ENCODE measurements at places on chromosomes 2 and 18. TPM values are rescaled to one million over a fixed set of nuclear protein-coding genes. Genes with fewer than 3 reads are reported as not detected.

Gene COLEC12
- polyA plus RNA-seq, result 56.6 TPM

Gene PTCD3
- 74.8 TPM for polyA plus RNA-seq

Gene PAX8
- 0.49 TPM for polyA plus RNA-seq

Gene LYG2
- 0.26 TPM for polyA plus RNA-seq

GRCh38 chr2:2812648-2813047 is 481.6 kb upstream of the MYT1L start:
- no peak for DNase-seq

- DNase-seq, result peak; percentile 33
Measured at GRCh38 chr2:119367472-119368099, 809 bp downstream of the DBI start.

GRCh38 chr2:231714639-231715498 is 6.5 kb downstream of the PTMA start:
- peak; percentile 51 for DNase-seq

All from muscle of back (tissue), 13 donors.